ENCODE measurements at places on chromosomes 1 and 21.
A peak's percentile ranks its signal among the peaks of the same experiment; 100 is the strongest.

DNA sequence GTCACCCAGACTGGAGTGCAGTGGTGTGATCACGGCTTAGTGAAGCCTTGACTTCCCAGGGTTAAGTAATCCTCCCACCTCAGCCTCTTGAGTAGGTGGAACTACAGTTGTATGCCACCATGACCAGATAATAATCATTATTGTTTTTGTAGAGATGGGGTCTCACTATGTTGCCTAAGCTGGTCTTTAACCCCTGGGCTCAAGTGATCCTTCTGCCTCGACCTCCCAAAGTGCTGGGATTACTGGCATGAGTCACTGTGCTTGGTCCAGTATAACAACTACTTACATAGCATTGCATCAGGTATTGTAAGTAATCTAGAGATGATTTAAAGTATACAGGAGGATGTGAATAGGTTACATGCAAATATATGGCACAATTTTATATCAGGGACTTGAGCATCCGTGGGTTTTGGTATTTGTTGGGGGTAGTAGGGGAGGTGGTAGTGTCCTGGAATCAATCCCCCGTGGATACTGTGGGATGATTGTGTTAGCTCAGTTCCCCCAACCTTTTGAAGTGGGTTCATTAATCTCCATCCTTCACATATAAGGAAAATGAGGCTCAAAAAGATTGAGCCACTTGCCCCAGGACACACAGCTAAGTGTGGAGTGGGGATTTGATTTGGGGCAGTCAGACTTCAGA, 61.4 kb upstream of the CNIH3 start:
- H3K27ac ChIP-seq = no peak overlapping the region
- no peaks in the 10 kb centered on the region for H3K4me1 ChIP-seq
- H3K27me3 ChIP-seq = no peaks in the 10 kb centered on the region

DNA sequence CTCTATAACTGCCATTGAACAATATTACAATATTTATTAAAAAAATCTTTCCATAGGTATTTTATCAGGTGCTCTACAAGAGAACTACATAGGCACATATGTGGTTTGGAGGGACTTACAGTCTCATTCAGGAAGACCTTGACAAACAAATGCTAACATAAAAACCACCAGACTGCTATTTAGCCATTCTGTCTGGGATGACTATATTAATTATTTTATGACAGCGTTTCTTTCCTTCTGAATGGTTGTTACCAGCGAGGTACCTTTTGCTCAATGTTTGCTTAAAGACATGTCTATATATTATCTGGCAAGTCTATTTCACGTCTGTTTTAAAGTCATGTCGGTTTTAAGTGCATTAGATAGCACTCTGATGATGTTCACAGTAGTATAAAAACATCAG, 69.7 kb downstream of the RUNX1 start:
- H3K4me1 ChIP-seq = peaks cover 16% of the 10 kb centered on the region
- H3K4me3 ChIP-seq = no peak overlapping the region
- H3K27me3 ChIP-seq = no peaks in the 10 kb centered on the region
- DNase-seq = no peak
- H3K36me3 ChIP-seq = no peaks in the 10 kb centered on the region

- H3K27me3 ChIP-seq = no peaks in the 10 kb centered on the region
- no peak overlapping the region for H3K4me3 ChIP-seq
- H3K4me1 ChIP-seq = no peaks in the 10 kb centered on the region
- no peak overlapping the region for H3K27ac ChIP-seq
Observed at GRCh38 chr1:35460796-35461195, 96.4 kb downstream of the KIAA0319L start.

DNA sequence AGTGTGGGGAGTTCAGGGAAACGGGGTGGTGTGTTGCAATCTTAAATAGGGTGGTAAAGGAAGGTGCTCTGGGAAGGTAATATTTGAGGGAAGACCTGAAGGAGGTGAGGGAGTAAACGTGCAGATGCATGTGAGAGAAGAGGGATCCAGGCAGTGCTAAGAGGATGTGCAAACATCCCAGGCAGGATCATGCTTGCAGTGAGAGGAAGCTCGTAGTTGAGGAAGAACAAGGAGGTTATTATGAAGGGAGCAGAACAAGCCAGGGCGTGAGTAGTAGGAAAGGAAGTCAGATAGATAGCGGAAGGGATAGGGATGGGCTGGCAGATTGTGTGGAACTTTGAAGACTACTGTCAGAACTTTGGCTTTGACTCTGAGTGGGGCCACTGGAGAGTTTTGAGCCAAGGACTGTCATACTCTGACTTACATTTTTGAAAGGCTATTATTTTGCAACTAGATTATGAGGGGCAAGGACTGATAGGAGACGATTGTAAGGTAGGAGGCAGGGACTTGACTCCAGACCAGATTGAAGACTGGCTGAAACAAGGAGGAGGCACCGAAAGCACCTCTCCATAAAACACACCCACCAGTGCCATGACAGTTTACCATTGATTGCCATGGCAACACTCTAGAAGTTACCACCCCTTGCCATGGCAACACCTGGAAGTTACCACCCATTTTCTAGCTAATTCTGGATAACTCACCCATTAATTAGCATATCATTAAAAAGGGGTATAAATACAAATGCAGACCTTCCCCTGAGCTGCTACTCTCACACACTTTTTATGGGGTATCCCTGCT, 67.0 kb downstream of the XCL2 start:
- H3K27me3 ChIP-seq = no peaks in the 10 kb centered on the region
- H3K27ac ChIP-seq = no peak overlapping the region
- DNase-seq = no peak
- no peak overlapping the region for H3K4me3 ChIP-seq
- H3K36me3 ChIP-seq = no peaks in the 10 kb centered on the region

DNA sequence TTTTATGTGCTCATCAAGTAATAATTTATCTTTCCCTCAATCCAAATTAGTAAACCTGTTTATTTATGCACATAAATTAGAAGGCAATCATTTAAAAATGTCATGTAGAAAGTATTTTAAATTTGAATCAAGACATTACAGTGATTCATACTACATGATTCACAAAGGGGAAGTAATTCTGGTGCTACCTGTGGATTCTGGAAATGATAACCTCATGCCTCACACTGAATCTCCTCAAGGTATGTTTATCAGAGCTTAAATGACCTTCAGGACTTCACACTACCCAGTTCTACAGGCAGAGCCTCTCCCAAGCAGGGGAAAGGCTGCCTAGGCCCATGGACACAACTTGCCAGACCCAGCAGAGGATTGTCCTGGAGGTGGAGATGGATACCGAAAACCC, 25.2 kb upstream of the TDRD10 start:
- H3K27ac ChIP-seq = no peak overlapping the region
- no peaks in the 10 kb centered on the region for H3K27me3 ChIP-seq

DNA sequence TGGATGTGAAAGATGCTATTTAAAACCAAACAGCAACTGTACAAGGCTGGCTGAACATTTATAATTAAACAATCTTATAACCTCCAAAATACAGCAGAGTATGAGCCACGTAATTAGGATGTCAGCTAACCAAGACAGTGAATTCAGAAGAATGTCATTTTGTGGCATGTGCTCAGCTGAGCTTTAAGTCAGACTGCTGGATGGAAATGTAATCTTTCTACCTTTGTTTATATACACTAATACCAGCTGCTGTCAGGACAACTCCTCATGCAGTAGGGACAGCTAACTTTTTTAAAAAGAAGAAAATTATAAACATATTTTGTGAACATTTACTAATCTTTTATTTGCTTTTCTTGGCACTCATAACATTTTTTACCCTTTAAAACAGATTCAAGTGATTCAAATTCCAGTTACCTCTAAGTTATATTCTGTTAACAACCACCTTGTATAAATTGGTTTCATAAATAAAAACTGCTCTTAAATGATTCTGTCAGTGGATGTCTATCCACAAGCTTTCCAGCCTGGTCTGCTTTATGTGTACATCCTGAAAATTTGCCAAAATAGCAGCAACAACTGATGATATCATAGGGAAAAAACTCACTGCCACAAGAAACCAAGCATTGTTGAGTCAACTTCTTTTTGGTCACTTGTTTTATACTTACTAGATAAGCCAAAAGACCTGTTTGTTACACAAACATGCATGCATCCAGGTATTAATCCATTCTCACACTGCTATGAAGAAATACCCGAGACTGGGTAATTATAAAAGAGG, 36.1 kb downstream of the DPH5 start:
- no peak overlapping the region for H3K4me3 ChIP-seq
- no peaks in the 10 kb centered on the region for H3K27me3 ChIP-seq
- DNase-seq = no peak

GRCh38 chr1:2795926-2796325, 5.6 kb downstream of the TTC34 start:
- no peaks in the 10 kb centered on the region for H3K27me3 ChIP-seq
- no peaks in the 10 kb centered on the region for H3K36me3 ChIP-seq
- H3K4me1 ChIP-seq = no peaks in the 10 kb centered on the region
- H3K4me3 ChIP-seq = no peak overlapping the region
- no peak for DNase-seq

- H3K4me1 ChIP-seq = peaks cover 6% of the 10 kb centered on the region
- peak overlapping the region; percentile 70 for H3K27ac ChIP-seq
- no peak for DNase-seq
- no peak overlapping the region for H3K4me3 ChIP-seq
- H3K36me3 ChIP-seq = no peaks in the 10 kb centered on the region
Observed at GRCh38 chr1:22048351-22049192, 3.9 kb upstream of the CDC42 start.

DNA sequence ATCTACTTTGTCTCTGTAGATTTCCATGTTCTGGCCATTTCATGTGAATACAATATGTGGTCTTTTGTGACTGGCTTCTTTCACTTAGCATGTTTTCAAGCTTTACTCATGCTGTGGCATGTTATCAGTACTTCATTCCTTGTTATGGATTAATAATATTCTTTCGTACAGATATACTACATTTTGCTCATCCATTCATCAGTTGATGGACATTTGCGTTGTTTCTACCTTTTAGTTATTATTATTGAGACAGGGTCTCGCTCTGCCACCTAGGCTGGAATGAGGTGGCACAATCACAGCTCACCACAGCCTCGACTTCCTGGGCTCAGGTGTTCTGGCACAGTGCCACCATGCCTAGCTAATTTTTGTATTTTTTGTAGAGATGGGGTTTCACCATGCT, 21.4 kb downstream of the SFPQ start:
- H3K36me3 ChIP-seq = peaks cover 16% of the 10 kb centered on the region
- no peaks in the 10 kb centered on the region for H3K4me1 ChIP-seq
- no peaks in the 10 kb centered on the region for H3K27me3 ChIP-seq
- no peak overlapping the region for H3K27ac ChIP-seq
- no peak overlapping the region for H3K4me3 ChIP-seq

DNA sequence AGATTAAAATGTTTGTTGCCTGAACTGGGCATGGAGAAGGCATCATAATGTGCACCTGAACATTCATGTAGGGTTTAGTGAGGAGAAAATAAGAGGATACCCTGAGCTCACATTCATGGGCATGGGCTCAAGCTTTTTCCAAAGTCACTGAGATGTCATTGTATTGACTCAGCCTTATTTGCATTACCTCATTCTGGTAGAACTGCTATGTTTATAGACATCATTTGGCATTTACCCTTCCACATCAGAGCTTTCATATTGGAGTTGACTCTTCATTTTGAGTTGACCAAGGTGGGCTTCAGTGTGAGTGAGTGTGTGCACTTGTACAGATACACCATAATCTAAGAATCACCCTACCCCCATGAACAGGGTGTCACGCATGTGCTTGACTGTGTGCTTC, 143.2 kb downstream of the PBX1 start:
- H3K4me3 ChIP-seq = no peak overlapping the region
- no peaks in the 10 kb centered on the region for H3K27me3 ChIP-seq
- no peak overlapping the region for H3K27ac ChIP-seq
- no peaks in the 10 kb centered on the region for H3K4me1 ChIP-seq

DNA sequence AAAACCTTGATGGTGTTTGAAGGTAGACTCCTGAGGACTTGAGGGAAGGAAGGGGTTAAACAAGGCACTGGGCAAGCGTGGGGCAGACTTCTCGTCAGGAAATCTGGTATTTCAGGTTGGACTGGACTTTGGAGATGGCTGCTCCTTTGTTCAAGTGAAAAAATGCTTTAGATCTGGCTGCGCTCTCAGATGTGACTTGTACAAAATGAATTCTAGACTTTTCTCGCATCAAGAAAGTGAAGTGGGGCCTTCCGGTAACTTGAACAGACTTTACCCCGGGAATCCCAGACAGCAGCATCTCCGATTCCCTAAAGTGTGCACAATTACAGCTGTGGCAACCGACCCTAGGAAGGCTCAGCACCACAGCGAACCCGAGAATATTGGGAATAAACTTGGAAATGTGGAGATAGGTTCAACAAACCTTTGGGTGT, 44.3 kb upstream of the ERRFI1 start:
- peaks cover 8% of the 10 kb centered on the region for H3K4me1 ChIP-seq
- no peak overlapping the region for H3K4me3 ChIP-seq
- H3K27ac ChIP-seq = peak overlapping the region; percentile 69
- no peak for DNase-seq
- no peaks in the 10 kb centered on the region for H3K27me3 ChIP-seq
- no peaks in the 10 kb centered on the region for H3K36me3 ChIP-seq

- no peaks in the 10 kb centered on the region for H3K27me3 ChIP-seq
- no peaks in the 10 kb centered on the region for H3K4me1 ChIP-seq
- no peak overlapping the region for H3K4me3 ChIP-seq
- H3K36me3 ChIP-seq = no peaks in the 10 kb centered on the region
- no peak for DNase-seq
Observed at GRCh38 chr1:245538671-245539070, 383.9 kb downstream of the KIF26B start.

DNA sequence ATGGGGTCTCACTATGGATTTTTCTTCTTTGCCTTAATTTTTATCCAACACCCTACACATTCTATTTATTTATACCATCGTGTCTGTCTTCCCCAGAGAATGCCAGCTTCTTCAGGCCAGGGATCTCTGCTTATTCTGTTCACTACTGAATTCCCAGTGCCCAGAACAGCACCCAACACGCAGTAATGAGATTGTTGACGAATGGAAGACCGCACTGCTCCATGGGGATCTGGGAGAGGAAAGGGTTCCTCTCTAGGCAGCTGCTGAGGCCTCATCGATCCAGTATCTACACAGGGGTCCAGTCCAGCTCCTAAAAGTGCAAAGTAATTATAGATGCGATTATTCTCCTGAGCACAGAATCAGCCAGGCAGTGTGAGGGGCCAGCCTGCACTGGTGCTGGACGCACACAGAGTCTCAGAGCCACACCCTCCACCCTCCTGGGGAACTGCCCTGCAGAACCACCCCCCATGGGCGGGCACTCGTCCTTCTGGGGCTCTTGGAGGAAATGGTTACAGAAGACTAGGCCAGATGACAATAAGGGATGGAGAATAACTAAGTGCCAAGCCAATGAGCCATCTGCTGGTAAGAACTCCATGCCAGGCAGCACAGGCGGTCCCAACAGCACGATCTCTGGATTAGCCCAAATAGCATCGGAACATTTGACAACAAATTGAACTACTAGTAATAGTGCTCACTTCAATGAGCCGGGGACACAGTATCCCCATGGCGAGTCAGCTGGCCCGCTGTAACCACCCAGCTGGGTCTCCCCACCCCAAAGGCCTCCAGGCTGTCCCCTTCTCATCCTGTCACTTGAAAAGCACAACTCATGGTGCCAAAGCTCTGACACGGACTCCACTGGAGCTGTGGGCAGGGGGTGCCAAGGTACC, 1.7 kb upstream of the PDE9A start:
- DNase-seq = no peak
- H3K36me3 ChIP-seq = no peaks in the 10 kb centered on the region
- H3K4me3 ChIP-seq = no peak overlapping the region
- H3K27ac ChIP-seq = no peak overlapping the region
- peaks cover 31% of the 10 kb centered on the region for H3K4me1 ChIP-seq

All from esophagus squamous epithelium (tissue), 5 donors.